ENCODE measurements at places on chromosomes 3 and 15.

GRCh38 chr3:86934851-86935250 is 56.1 kb downstream of the VGLL3 start:
- no peak for DNase-seq

DNA sequence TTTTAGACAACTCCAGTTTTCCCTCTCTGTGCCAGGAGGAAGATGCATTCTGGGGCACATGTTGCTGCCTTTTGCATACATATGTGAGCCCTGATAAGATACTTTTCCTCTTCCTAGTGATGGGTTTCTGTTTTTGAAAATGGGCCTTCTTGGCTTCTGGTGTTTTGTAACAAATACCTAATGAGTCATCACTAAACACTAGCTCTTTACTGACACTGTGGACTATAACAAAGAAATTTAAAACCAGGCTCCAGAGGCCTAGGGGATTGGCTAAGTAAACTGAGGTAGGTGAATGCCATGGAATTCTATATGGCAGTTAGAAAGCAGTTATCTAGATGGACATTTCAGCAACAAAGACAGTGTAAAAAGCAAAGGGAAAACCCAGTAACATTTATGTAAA is 93.4 kb upstream of the NR2E3 start:
- DNase-seq: no peak

DNA sequence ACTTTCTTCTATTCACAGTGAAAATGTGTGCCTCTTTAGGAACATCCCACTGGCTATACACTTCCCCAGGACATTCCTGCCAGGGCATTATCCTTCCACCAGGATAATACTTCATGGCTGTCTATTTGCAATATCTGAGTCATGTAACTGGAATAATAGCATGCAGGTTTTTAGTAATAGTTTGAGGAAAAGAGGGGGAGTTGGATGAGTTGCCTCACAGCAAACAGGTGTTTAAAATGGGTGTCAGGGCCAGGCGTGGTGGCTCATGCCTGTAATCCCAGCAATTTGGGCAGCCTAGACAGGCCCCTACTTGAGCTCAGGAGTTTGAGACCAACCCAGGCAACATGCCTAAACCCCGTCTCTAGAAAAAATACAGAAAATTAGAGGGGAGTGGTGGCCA is 585.9 kb downstream of the DIPK2A start:
- no peak for DNase-seq

DNA sequence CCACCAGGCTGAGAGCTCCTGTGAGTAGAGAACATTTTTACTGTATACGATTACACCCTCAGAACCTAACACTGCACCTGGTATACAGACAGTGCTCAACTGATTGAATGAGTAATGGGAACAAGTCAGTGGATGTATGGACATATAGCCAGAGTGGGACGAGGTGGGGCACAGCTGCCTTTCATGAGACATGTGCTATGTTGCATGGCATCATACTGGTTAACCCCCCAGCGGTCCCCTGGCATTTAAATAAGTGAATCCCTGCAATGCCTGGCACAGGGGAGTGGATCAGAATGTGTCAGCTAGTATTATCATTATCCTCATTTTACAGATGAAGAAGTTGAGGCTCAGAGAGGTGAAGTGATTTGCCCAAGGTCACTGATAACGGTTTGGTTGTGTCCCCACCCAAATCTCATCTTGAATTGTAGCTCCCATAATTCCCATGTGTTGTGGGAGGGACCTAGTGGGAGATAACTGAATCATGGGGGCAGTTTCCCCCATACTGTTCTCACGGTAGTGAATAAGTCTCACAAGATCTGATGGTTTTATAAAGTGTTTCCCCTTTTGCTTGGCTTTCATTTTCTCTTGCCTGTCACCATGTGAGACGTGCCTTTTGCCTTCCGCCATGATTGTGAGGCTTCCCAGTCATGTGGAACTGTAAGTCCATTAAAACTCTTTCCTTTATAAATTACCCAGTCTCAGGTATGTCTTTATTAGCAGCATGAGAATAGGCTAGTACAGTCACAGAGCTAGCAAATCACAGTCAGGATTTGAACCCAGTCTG is 56.0 kb upstream of the ATP2B2 start:
- no peak for DNase-seq

DNA sequence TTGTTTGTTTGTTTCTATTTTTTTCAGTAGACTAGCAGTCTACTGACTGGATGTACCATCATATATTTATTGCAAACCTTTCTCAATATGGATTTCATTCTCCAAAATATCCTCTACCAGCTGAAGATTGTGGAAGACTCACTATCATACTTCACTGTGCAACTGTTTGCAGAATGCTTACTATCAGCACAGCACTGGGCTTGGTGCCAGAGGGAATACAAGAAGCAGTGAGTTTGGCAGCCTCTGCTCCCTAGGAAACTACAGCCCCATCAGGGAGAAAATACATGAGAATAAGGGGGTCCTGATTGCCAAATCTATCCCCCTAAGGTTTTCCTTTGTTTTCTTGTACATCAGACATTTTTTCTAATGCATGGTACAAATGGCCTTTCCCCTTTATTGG is 27.5 kb downstream of the AQP9 start:
- DNase-seq: no peak

DNA sequence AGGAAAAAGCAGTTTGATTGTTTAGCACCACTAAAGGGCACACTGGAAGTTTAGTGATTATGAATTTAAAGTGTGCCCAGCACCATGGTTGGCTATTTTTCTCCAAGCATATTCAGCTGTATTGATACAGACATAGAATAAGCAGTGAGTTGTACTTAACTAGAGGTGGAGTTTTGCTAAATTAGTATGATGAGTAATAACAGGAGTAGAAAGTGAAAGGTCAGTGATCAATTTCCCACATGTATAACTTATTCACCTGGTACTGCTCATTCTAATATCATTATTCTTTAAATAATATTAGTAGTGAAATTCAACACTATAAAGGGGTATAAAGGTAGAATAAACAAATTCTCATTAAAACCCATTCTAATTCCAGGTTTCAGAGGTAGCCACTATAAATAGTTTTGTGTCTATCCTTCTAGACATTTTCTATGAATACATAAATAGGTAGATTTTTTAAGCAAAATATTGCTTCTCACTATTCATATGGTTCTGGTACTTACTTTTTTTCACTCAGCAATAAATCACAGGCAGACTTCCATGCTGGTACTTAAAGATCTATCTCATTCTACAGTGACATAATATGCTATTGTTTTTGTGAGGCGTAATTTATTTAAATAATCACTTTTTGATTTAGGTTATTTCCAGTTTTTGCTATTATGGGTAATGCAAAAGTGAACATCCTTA is 732.9 kb downstream of the VGLL3 start:
- DNase-seq: no peak

- DNase-seq: no peak
These were observed 95.4 kb downstream of the ABHD5 start for GRCh38 chr3:43786102-43786501.

DNA sequence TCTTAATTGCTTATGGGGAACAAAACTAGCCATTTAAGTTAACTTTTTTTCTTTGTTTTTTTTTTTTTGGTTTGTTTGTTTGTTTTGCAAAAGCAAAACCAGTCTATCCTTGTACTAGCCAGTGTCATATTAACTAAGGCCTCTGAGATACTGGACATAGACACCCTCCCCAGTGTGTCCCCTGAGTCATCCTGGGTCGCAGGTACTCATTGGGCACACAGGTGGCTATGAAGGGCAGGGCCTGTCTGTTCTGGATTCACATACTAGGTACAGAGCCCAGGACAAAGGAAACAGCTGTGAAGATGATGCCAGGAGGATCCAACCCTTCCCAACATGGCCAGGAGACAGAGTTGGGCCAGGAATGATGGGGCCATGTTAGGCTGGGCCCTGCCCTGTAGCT is 318.1 kb downstream of the THSD4 start:
- DNase-seq: no peak

- no peak for DNase-seq
These were observed 96.4 kb upstream of the SNRPA1 start for GRCh38 chr15:101391431-101391830.

- no peak for DNase-seq
These were observed 88.9 kb downstream of the PLOD2 start for GRCh38 chr3:146072061-146072460.

DNA sequence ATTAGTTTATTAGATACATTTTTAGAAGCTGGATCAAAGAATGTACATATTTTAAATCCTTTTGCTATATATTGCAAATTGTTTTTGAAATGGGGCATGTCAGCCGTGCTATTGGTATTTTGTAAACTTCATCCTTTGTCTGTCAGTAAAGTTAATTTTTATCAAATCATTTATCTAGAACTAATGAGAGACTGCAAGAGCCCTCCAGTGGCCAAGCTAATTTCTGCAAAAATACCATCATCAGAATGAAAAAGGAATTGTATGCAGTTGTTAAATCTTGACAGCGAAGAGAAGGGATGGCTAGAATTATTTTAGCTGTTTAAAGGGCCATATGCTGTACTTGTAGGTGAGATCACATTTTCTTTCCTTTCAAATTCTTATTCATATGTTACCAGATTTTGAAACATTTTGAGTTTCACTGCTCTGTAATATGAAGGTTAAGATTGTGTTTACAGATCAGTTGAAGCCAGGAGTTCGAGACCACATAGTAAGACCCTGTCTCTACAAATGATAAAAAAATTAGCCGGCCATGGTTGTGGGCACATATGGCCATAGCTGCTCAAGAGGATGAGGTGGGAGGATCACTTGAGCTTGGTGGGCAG is 8.1 kb upstream of the CLDN11 start:
- no peak for DNase-seq

GRCh38 chr3:149454746-149455145 is 19.8 kb upstream of the TM4SF4 start:
- DNase-seq: no peak

DNA sequence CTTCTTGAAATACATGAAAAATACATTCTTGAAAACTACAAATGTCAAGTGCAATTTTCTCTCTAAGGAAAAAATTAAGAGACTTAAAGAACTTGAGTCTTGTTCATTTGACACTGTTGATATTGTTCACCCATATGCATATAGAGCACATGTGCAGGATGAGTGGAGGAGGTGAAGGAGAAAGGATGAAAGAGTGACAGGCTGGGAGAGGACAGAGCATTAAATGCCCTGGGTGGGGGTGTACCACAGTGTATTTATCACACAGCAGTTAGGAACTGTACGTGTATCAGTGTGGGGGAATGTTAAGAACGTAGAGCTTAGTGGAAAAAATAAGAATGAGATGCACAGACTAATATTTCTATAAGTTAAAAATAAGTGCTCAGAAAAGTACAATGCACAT is 45.7 kb downstream of the CTDSPL start:
- no peak for DNase-seq

- DNase-seq: no peak
These were observed 2.4 kb upstream of the POPDC2 start for GRCh38 chr3:119662604-119663373.

DNA sequence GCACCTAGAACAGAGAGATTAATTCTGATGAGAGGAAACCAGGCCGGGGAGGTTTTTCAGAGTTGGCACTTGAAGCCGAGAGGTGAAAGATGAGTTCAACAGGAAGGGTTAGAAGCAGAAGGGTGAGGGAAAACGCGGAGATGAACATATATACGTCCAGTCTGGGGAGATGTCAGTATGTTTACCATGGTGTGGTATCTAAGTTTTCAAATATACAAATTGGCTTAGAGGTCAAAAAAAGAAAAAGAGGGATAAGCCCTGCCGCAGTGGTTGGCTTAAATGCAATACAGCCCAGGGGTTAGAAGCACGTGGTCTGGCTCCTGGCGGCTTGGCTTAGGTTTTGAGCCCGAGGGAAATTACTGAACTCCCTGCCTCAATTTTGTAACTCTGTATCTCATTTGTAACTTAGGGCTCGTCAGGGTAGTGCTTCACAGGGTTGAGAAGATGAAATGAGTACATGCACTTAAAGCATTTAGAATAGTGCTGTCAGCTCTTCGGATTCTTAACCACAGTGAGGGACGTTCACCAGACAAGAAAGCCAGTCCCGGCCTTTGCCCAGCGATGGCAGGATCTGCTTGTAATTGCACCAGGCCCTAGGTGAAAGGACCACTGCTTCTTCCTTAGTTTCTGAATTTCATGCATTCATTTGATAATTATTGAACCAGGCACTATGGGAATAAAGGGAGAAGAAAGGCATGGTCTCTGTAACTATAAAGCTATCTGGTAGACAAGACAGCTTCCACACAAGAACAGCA is 6.4 kb downstream of the HES1 start:
- DNase-seq: no peak

- no peak for DNase-seq
These were observed 15.8 kb downstream of the ST3GAL6 start for GRCh38 chr3:98778852-98779413.

- DNase-seq: no peak
These were observed 755 bp upstream of the TMEM108 start for GRCh38 chr3:133037436-133037835.

DNA sequence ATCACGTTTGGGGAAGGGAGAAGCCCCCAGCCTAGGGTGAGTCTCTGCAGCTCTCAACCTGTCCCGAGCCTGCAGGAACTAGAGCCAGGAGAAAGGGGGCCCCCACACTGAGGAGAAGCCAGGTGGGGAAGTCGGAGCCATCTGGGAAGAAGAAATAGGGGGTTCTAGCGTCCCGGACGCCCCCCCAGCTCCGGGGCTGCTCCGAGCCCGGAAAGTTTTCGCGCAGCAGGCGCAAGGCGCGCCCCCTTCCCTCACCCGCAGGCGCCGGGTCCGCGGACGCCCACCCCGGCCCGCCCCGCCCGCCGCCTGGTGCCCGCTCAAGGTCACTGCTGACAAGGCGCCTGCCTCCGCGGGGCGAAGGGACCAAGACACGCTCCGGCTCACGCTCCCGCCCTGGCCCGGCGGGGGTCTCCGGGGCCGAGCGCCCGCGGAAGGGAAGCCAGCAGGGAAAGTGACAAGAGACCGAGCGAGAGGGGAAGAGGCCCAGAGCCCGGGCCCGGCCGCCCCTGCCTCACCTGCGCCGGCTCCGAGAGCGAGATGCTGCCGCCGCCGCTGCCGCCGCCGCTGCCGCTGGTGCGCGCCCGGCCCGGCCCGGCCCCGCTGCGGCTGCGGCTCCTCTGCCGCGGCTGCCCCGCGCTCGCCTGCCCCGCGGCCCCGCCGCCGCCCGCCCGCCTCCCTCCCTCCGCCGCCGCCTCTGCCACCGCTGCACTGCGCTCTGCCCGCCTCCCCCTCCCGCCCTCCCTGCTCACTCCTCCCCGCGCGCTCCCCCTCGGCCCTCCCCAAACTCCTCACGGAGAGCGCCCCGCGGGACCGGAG is 108.4 kb upstream of the SLC6A11 start:
- DNase-seq: no peak

DNA sequence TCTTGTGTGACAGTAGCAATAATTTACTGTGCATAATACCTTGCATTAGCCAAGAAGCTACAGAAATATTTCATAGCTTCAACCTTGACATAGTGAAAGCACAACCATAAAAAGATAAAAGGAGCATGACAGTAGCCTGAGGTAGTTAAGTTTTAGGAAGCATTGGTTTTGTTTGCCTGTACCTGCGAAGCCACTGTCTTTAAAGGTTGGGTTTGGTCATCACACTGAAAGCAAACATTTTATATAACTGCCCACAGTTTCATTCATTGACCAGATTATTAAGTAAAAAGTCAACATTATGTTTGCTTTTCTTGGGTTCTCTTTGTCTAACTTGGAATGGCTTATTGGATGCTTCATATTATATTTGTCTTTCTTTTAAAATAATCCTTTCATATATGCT is 450.1 kb upstream of the IL12A start:
- no peak for DNase-seq

- DNase-seq: peak; percentile 61
These were observed 3.5 kb upstream of the MTFMT start for GRCh38 chr15:65032801-65033537.

- no peak for DNase-seq
These were observed 790 bp upstream of the SRGAP3 start for GRCh38 chr3:9250236-9250635.

GRCh38 chr15:51030649-51031316 is 63.9 kb downstream of the TNFAIP8L3 start:
- DNase-seq: no peak

Data from activated CD4-positive, alpha-beta memory T cell treated with anti-CD3 and anti-CD28 coated beads for 36 hours (primary cell).